ENCODE measurements at places on chromosomes 6 and 20. TPM values are rescaled to one million over a fixed set of nuclear protein-coding genes. Genes with fewer than 3 reads are reported as not detected.

- peaks cover 18% of the 10 kb centered on the region for H3K36me3 ChIP-seq
- peak; percentile 39 for DNase-seq
- H3K27ac ChIP-seq = peak overlapping the region; percentile 99
- peaks cover 30% of the 10 kb centered on the region for H3K4me1 ChIP-seq
Measured at GRCh38 chr20:23350904-23351838, 580 bp downstream of the NXT1 start.

Gene ASXL1
- total RNA-seq = 222 TPM

Gene IGF2R
- total RNA-seq = 46.7 TPM

Gene ZC3H12D
- total RNA-seq = 71.0 TPM

- H3K27me3 ChIP-seq = no peaks in the 10 kb centered on the region
- no peaks in the 10 kb centered on the region for H3K36me3 ChIP-seq
- H3K4me3 ChIP-seq = no peak overlapping the region
- no peak for DNase-seq
Measured at GRCh38 chr6:67694127-67694526, 941.0 kb upstream of the ADGRB3 start.

DNA sequence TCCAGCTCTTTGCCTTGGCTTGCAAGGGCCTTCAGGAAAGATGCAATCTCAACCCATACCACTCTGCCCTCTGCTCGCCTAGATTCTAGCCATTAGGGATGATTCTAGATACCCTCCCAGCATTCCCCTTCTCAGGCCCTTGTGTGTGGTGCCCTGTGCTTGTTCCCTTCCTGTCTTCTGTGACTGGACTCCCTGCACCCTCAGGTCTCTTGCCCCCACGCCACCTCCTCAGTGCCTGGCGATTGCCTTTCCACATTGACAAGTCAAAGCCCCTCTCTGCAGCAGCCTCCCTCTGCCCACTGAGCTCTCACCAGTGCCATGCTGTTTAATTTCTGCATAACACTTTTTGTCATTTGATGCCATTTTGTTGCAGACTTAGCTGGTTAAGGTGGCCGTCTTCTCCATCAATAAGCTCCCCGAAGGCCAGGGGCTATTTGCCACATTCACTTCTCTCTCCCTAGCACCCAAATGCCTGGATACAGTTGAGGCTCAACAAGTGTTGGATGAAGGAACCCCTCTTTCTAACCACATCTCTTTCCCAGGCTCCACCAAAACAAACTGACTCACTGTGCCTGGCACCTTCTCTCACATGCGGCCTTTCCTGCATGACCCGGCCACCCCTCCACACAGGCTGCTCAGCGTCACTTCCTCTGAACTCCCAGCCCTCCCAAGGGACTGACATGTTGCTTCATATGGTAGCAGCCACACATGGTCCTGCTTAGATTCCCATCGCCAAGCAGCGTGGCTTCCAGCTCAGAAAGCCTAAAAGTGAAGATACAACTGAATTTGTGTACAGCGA is 4.6 kb upstream of the TXNDC5 start:
- H3K4me1 ChIP-seq = peaks cover 7% of the 10 kb centered on the region
- no peak for DNase-seq
- no peak overlapping the region for H3K4me3 ChIP-seq
- H3K36me3 ChIP-seq = no peaks in the 10 kb centered on the region

DNA sequence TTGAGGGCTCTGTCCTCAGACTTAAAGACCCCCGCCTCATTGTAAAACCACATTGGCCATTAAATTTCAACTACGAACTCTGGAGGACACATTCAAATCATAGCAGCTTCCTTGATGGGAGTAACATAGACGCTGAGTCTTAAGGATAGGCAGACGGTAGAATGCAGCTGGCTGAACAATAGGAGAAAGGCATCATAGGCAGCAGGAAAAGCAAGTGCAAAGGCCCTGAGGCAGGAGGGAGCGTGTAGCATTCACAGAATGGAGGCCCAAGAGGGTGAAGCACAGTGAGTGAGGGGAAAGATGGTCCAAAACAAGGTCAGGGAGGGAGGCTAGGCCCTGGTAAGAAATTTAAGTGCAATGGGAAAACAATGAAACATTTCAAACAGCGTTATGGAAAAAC is 8.6 kb upstream of the PFDN4 start:
- H3K36me3 ChIP-seq = no peaks in the 10 kb centered on the region
- H3K27ac ChIP-seq = no peak overlapping the region
- H3K27me3 ChIP-seq = no peaks in the 10 kb centered on the region

Gene EEF1A2
- total RNA-seq = 1.1 TPM

Gene GCNT2
- 1.8 TPM for total RNA-seq

DNA sequence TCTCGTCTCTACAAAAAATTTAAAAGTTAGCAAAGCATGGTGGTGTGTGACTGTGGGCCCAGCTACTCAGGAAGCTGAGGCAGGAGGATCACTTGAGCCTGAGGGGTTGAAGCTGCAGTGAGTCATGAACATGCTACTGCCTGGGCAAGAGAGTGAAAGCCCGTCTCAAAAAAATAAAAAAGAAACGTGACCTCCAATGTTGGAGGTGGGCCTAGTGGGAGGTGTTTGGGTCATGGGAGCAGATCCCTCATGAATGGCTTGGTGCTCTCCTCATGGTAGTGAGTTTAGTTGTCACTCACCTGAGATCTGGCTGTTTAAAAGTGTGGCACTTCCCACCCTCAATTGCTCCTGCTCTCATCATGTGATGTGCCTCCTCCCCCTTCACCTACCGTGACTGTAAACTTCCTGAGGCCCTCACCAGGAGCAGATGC is 24.3 kb downstream of the RBL1 start:
- no peak for DNase-seq
- peaks cover 30% of the 10 kb centered on the region for H3K4me1 ChIP-seq
- no peaks in the 10 kb centered on the region for H3K27me3 ChIP-seq
- H3K36me3 ChIP-seq = peaks cover 6% of the 10 kb centered on the region

DNA sequence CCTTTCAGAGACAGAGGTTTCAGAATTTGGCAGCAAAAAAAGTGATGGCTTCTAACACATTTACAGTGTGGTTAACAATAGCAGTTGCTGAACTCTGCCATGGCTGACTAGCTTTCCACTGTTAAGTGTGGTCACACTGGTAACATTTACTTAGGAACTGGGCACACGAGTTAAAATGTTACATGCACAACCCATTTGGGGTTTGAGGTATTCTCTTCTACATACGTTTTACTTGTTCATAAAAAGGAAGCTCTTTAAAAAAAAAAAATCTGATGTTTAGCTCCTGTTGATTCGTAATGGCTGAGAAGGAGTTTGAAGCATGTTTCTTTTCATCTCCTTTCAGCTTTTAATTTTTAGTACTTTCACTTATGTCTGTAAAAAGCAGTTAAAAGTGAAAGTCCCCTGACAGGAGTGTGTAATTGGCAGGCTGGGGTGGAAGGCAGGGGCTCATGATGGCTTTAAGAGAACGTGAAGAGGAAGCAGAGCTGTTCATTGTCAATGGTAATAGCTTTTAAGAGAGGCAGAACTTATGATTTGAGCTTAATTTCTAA is 245.9 kb downstream of the FARS2 start:
- no peaks in the 10 kb centered on the region for H3K27me3 ChIP-seq
- no peak for DNase-seq
- H3K4me3 ChIP-seq = no peak overlapping the region
- H3K27ac ChIP-seq = no peak overlapping the region
- H3K36me3 ChIP-seq = no peaks in the 10 kb centered on the region

DNA sequence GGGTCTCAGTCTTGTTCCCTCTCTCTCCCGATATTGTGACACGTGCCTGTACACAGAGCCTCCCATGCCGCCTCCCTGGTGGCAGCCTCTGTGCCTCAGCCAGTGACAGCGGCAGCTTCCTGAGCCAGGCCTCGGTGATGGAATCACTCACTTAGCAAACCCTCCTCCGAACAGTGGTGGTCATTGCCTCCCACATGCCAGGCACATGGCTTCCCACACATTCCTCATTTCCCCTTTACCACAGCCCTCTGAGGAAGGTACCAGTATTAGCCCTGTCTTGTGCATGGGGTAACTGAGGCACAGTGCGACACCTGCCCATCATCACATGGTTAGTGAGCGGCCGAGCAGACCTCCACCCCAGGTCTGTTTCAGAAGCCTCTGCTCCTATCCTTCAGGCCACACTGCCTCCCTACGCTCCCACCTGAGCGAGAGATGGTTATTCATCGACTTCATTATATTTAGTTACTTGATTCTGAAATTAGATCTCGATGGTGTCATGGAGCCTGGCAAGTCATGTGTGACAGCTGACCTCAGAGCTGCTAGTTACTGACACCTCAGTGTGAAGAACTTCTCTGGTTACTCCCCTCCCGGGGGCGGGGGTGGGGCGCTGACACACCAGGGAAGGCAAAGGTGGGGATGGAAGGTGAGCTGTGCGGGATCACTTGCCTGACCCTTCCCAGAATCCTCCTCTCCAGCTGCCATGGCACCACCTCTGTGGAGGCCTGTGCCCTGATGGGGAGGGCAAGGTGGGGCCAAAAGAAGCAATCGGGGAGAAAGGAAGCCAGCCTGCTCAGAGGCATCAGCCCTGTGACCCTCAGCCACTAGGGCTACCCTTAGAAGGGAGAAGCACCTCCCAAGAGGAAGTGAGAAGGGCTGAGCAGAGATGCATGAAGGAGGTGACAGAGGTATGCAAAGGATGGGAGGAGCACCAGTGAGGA is 17.9 kb downstream of the MDGA1 start:
- H3K27me3 ChIP-seq = no peaks in the 10 kb centered on the region
- no peaks in the 10 kb centered on the region for H3K4me1 ChIP-seq
- no peak for DNase-seq
- H3K4me3 ChIP-seq = no peak overlapping the region
- H3K36me3 ChIP-seq = no peaks in the 10 kb centered on the region
- no peak overlapping the region for H3K27ac ChIP-seq

Gene SLC17A1
- total RNA-seq = not detected

Gene MOG
- not detected for total RNA-seq

Data from CD4-positive, alpha-beta T cell (primary cell).